ENCODE measurements at places on chromosomes 16 and 17.

GRCh38 chr16:55257966-55258613 is 65.9 kb upstream of the IRX6 start:
- no peak for DNase-seq

DNA sequence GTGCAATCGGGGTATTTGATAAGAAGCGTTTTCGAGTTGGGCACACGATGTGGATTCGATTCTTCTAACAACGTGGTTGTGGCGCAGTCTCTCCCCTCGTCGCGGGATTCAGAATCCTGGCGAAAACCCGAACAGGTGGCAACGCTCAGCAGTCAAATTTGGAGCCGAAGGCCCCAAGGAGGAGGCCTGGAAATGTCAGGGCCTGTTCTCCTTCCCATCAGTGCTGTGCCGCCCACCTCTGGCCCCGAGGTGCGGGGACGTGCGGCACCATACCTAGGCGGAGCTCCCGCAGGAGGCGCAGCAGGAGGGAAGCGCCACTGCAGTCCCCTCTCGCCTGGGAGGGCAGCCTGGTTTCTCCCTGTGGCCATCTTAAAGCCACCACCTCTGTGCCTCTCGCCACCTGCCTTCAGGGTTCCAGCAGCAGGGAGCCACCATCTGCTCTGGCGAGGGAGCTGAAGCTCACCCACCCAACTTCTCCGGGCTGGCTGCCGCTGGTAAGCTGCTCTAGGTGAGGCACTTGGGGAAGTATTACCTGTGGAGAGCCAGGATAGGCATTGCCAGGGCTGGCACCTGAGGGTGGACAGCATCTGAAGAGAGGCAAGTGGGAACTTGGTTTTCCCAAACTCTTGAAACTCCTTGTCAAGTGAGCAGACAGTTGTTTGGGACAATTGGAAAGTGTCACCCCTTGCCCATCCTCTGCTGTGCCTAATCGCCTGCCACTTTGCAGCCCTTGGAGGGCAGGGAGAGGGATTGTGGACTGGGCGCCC is 2.6 kb upstream of the AATF start:
- no peak for DNase-seq

DNA sequence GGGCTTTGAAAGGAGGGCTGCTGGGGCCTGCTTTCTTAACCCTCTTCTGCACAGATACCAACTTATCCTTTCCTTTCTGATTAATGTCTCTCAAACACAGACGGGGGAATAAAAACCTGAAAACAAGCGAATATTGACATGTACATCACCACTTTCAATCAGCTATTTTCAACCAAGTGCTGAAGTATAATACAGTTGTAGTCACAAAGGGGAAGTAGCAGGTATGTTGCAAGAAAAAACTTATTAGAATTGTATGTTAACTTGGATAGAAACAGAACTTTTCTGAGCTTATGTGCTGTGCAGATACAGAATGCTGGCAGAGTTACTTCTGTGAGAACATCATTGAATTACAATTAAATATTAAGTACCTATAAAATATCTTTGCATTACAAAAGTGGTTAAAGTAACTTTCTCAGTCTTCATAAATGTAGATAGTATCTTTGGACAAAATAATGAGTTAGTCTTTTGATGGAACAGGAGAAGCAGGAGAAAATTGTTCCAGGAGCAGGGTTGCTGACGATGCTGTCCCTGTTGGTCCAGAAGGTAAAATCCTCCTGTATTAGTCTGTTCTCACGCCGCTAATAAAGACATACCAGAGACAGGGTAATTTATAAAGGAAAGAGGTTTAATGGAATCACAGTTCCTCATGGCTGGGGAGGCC is 59.5 kb downstream of the RPTOR start:
- no peak for DNase-seq

DNA sequence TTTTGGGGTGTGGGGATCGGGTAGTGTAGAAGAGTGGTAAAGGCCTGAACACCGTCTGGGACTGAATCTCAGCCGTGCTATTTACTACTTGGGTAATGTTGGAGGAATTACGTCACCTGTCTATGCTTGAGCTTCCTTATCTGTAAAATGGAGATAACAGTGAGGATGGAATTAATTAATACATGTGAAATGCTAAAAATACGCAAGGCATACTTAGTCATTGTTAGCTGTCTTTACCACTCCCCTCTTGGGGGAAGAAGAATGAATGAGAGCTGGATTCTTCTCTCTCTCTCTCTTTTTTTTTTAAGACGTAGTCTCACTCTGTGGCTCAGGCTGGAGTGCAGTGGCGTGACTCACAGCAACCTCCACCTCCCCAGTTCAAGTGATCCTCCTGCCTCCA is 41.1 kb upstream of the TANGO6 start:
- DNase-seq, result no peak

DNA sequence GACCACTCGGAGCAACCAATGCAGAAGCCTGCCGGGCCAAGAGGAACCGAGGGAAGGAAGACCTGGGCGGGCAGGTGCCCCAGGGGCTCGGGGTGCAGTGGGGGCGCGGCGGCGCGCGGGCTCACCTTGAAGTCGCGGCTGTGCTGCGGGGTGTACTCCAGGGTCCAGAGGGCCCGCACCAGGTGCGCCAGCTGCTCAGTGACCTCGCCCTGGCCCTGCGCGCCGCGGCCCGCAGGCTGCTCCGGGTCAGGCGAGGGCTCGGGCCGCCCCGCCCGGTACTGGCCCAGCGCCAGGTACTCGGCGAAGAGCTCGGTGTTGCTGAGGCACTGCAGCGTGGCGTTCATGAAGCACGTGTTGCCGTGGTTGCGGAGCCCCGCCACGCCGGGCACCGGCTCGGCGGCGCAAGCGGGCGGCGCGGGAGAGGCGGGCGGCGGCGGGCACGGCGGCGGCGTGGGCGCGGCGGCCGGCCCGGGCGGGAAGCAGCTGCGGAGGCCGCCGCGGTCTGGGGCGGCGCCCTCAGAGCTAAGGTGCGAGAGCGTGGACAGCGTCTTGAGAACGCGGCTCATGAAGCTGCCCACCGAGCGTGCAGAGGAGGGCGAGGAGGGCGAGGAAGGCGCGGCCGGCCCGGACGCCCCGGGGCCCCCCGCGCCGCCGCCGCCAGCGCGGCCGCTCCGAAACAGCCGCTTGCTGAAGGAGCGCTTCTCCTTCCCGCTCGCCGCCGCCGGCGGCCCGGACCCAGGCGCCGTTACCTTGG is 562 bp downstream of the USP31 start:
- peak; percentile 75 for DNase-seq

- DNase-seq, result no peak
These were observed 80.2 kb upstream of the SMURF2 start for GRCh38 chr17:64742326-64742725.

DNA sequence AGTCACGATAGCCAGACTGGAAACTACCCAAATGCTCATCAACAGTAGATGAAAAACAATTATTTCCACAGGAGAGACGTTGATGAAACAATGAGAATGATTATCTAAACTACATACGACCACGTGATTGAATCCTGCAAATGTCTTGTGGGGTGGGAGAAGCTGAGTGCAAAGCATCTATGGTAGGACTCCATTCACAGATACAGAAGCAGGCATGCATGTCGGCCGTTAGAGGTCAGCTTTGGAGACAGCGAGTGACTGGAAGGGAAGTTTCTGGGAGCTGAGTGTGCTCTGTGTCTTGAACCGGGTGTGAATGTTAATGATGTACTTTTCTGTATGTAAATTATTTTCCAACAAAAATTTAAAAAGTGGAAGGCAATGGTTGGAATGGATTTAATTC is 71.5 kb upstream of the DNAJA2 start:
- DNase-seq, result no peak

DNA sequence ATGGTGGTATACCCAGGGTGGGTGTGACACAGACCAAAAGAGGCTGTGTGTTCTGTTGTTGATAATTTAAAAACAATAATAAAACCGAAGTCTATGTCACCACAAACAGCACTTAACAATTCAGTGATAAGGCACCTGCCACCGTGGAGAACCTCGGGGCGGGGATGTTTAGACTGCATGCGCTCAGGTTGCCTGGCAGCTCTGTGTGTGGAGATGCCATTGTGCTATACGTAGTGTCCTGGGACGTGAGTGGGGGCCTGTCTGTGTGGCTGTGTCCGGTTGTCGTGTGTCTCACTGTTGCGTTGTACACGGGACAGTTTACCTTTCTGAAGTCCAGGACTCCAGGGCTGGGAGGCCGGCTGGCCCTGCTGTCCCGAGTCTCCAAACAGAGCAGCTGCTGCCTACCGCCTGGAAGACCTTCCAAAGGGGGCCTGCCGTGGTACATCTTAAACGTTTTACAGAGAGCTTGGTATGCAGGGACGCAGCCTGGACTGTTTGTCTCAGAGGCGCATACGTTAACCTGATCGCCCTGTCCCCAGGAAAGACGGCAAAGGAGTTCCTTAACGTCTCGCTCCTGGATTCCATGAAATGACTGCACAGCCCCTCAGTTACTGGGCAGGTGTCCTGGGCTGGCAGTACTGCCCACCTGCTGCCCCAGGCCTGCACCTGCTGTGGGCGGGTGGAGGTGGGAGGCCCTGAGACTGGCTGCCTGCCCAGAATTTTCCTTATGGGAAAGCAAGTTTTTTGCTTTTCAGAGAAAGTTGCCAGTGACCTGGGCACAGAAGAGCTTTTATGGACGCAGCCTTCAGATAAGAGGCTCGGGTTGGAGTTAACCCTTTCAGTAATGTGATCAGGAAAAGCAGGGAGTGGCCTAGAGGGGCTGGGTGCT is 19.0 kb downstream of the SPIRE2 start:
- DNase-seq, result no peak

DNA sequence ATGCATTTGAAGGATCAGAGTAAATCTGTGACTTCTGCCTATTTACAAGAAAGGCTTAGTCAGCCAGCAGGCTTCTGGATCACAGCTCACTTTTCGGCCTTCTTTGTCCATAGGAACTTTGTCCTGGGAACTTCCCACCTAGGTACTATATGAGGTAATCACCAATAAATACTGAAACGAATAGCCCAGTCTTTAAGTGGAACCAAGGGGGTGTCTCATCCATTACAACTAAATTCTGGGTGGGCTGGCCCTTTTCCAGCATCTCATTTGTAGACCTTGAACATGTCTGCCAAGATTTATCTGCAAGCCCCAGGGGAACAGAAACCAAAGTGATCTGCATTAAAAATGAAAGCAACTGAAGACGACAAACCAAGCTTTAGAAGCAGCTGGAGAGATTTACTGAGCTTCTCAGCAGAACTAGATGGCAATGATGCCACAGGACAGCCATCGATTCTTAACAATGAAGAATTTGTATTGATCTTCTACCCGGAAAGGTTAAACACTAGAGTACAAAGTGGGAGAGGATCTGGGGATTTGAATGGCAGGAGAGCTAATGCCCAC is 55.5 kb downstream of the SNX11 start:
- DNase-seq, result no peak

- no peak for DNase-seq
These were observed at the start of gene HSF5 for GRCh38 chr17:58487589-58488427. TSS of gene HSF5 (minus strand) at chr17:58488408. CDS start at chr17:58488274, 134 bp downstream.

DNA sequence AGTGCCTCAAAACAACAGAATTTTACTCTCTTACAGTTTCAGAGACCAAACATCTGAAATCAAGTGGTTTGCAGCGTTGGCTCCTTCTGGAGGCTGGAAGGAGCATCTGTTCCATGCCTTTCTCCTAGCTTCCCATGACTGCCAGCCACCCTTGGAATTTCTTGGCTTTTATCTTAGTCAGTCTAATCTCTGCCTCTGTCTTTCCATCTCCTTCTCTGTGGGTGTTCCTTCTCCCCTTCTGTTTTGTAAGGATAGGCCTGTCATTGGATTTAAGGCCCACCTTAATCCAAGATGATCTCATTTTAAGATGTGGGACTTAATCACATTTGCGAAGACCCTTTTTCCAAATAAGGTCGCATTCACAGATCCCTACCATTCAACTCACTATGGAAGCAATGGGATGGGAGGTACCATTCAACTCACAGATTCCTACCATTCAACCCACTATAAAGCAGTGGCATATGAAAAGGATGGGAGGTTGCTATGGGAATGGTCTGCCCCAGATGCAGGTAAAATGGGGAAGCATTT is 321.8 kb downstream of the WWOX start:
- DNase-seq, result no peak

DNA sequence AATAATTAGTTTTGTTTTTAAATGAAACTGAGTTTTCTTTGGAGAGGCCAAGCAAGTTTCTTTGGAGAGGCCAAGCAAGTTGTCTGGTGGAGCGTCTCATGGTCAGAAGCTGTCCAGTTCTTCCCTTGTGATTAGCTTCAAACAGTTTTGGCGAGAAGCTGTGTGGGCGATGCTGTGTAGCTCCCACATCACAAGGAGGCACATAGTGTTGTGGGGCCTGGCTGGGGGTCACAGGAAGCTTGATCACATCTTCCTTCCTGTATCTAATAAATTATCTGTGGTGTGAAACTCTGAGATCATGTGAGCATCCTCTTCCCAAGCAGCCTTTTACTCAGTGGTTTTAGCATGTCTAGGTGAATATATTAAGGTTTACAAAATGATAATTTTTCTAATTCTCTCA is 33.9 kb downstream of the SPECC1 start:
- DNase-seq, result no peak

GRCh38 chr17:78986048-78986648 is 6.4 kb upstream of the LGALS3BP start:
- no peak for DNase-seq

- DNase-seq, result no peak
These were observed 3.3 kb downstream of the ATXN2L start for GRCh38 chr16:28826141-28826540.

GRCh38 chr16:11135464-11135973 is 120.5 kb downstream of the SOCS1 start:
- DNase-seq, result no peak

DNA sequence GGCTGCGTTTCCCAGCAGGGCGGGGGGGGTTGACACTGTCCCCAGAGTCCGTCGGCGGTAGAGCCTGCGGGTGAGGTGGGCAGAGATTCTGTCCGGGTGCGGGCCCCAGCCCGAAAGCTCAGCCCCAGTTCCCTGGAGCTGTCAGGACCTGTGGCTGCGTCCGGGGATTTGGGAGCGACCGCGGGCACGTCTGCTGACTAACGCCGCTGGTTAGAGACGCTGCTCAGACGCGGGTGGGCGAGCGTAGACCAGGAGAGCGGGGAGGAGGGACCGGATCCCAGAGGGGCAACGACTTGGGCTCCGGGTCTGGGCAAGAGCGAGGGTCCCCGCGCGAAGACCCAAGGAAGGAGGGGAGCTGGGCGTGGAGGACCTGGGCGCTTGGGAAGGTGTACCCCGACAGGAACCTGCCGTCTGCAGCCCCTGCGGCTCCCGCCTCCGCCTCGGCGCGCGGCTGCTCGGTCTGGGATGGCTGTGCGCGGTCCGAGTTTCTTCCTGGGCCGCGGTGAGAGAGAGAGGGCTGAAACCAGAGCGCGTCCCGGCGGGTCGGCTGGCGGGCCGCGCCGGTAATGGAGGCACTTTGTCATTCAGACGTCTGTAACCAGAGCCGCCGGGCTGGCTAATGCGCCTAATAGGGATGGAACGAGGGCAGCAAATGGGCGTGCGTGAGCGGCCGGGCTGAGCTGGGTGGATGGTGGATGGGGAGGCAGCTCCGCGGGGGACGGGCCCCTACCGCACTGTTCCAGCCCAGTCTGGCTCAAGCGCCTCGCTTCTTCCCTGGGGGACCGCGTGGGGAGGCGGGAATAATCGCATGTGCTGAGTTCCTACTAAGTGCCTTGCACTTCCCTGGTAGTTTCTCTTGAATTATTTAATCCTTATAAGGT is 2.3 kb downstream of the NGFR start:
- DNase-seq, result peak; percentile 88
